Kidney epithelial cell (primary cell): ENCODE measurements at places on chromosomes 5 and 9.

DNA sequence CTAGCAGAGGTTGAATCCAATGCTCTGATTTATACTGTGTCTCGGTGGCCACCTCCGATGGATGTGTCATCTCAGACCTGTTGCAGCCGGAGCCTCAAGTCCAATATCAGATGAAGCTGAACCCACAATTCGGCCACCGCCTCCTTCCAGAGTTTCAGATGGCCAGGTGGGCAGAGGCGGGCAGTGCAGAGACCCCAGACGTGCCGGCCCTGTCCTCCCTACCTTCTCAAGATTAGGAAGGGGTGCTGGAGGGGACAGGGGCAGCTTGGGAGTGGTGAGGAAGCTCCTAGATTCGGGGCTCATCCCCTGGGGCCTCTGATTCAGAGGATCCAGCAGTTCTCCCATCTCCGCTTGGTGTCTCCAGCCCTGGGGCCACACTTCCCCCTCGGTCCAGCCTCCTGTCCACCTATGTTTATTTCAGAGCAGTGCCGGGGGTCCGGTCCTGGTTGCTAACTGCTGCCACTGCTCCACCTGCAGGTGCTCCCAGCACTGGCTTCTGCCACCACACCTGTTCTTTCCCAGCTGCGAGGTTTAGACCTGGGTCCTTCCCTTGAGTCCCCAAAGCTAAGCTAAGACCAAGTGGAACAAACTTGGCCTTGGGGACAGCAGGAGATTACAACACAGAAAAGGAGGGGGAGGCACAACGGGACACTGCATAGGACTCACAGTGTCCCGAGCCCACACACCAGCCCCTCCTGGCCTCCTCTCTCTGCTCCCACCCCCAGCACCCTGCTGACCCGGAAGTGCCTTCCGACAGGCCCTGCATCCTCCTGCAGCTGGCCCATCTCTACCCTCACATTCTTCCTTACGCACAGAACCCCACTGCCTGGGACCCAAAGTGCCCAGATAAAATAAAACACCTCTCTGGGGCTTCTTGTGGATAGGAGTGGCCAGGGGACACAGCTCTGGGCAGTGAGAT, 81.6 kb downstream of the NTNG2 start:
- no peak for DNase-seq

GRCh38 chr5:128681096-128681495, 143.1 kb upstream of the FBN2 start:
- no peak for DNase-seq

GRCh38 chr5:139190125-139190524, 8.0 kb downstream of the SIL1 start:
- no peak for DNase-seq

GRCh38 chr5:140718266-140718592, 18.0 kb downstream of the ZMAT2 start:
- no peak for DNase-seq

- DNase-seq: peak; percentile 21
Measured at GRCh38 chr9:96169484-96169883, 132.5 kb downstream of the HSD17B3 start.

DNA sequence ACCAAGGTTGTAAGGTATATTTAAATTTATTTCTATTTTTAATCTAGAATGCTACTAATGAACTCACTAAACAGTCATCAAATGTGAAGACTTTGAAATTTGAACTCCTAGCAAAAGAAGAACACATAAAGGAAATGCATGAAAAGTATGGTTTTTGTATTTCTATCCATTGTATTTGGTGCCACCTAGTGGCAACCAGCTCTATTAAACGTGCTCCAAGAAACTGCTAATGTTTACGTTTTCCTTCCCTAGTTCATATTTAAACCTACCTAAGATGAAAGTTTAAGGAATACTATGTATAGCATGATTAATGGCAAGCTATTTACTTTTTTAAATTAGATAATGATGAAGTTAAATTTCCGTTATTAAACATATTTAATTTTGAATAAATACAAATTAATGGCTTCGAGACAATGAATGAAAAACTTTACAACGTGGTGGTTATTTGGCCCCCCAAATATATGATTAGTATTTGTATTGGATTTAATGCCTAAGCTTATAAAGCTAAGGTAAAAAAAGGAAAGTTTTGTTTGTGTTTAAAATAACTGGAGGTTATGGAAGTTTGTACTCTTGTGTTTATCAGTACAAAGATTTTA, 115.9 kb upstream of the SH3GL2 start:
- no peak for DNase-seq

- no peak for DNase-seq
Measured at GRCh38 chr5:67119010-67119409, 77.6 kb downstream of the CD180 start.

GRCh38 chr5:140293091-140293848, 9.6 kb downstream of the PFDN1 start:
- DNase-seq: no peak
